GF-D8 (cell line): ENCODE measurements at places on chromosomes 16 and 17.
A peak's percentile ranks its signal among the peaks of the same experiment; 100 is the strongest.

DNA sequence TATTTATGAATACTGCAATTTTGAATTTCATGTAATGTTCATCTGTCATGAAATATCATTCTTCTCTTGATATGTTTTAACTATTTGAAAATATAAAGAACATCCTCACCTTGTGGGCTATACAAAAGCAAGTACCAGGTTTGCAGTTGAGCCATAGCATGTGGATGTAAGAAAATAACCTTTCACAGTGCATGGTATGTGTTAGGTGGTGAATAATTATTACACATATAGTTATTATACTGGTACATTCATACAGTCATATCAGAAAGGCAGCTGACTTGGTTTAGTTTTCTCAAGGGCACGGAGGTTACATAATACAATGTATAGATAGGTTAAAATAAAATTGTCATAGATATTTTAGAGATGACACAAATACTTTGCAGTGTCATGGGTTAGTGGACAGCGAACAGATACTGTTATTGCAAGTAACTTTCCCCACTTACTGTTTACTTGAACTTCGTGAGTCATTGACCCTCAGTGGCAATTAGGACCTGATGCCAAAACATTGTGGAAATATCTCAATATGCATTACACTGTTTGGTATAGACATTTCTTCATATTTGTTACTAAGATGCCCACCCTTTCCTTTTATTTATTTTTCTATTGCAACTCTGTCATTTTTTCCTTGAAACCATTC lies 445.4 kb upstream of the GOT2 start:
- no peak for DNase-seq

DNA sequence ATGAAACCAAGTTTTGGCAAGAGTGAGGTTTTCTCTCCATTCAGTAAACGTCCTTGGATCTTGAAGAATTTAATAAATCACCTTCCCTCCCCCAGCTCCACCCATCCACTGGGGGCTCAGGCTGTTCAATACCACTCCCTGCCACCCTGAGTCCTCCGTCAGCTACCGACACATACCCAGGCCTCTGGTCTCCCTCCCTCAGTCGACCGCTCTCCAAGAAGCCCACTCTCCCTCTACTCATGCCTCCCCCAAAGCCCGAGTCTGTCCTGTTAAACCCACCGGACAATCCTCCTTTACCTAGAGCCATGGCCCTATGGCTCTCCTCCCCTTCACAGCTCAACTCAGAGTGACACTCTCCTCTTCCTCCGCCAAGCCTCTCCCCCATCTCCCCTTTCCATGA lies 19.7 kb upstream of the SLC4A1 start:
- no peak for DNase-seq

- no peak for DNase-seq
Observed at GRCh38 chr16:50599494-50599893, 51.3 kb downstream of the NKD1 start.

DNA sequence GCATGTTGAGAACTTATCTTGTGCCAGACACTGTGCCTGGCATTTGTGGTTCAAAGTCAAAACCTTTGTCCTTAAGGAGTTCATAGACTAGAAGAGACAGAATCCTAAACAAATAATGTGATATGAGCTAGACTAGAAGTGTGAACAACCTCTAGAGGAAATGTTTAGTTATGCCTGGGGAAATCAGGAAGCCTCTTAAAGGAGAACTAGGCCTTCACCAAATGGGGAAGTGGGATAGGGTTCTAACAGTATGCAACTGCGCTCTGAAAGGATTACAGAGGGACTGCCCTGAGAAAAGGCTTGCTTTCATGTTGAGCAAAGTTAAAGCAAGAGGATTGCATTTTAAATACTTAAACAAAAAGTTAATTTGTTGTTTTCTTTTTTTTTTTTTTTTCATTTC lies 4.9 kb downstream of the RUNDC1 start:
- DNase-seq, result peak; percentile 89

GRCh38 chr17:43662413-43663141 lies 855 bp upstream of the MEOX1 start:
- DNase-seq, result no peak

GRCh38 chr16:1193825-1194581 lies 31.1 kb downstream of the TPSG1 start:
- no peak for DNase-seq

DNA sequence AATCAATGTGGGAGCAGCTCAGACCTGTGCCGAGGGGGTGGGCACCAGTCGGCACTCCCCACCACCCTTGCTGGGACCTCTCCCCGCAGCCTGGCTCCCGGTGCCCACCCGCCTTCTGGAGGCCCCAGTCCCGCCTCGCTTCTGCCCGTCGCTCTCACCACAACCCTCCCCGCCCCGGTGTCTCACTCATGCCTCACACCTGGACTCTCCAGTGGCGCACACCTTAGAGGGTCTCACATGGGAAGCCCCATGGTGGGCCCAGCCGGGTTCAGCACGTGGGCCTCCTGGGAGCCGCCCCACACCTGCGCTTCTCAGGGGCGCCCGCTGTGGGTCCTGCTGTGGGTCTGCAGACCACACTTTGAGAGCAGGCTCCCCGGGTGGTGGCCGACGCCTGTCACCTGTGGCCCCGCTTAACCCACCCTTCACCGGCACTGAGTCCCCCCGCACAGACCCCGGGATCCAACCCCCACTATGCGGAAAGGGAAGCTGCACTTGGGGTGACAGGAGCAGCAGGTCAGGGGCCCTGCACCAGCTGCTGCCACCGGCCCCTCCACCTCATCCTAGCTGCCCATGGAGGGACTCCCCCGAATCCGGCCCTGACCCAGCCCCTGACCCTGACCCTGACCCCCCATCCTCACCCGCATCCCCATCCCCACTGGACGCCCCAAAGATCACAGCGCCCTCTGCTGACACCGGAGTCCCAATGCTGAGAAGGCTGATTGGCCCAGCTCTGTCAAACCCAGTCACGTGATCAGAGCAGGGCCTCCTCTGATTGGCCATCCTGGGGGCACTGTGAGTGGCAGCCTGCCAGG lies 27.4 kb upstream of the SLC38A10 start:
- no peak for DNase-seq

DNA sequence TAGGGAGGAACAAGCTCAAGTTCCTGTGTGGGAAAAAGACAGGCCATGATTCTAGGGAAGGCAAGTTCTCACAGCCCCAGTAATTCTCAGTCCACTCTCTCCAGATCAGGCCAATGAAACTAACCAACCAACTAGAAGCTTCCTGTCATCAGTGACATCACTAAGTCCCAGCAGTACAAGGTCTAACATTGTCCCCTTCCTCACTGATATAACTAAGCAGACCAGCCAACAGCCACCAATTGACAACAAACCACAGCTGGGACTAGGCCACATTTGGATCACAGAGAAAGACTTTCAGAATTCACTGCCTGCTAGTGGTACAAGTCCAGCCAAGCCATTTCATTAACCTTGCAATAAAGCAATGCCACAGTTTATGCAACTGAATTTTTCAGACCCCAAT lies 94.0 kb downstream of the CACNG1 start:
- DNase-seq, result no peak

DNA sequence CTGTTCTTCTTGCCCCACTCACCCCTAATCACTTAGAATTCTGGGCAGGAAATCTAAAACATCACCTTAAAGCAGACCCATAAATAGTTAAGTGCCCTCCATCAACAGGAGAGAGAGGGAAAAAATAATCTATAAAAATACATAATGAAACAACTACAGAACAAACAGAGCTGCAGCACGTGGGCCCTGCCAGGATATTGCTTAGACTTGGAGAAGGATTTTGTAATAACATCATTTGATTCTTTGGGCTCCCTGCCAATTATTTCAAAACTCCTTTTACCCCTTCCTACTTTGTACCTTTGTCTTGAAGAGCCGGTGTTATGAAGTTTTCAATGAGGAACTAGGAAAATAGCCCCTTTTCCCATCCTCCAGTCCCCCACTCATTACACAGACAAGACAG lies 130.6 kb upstream of the TOX3 start:
- no peak for DNase-seq

- DNase-seq, result no peak
Observed at GRCh38 chr16:23491490-23492391, 18.6 kb downstream of the GGA2 start.

DNA sequence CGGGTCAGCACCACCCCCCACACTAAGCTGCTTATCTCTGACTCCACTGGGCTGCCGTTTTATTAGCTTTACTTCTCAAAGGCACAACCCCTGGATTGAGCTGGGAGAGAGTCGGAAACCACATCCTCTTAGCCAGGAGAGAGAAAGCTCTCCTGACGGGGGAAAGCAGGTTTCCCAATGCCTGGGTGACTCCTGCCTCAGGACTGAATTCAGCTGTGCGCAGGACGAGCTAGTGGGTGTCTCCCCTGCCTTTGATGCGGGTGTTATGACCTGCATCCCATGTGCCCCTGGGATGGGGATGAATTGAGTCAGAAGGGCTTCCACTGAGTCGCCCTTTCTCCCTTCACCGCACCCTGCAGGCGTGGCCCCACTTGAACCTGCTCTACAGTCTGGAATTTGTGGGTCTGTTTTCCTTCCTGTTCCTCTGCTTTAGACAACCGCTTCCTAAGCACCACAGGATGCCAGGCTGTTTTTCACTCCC lies 819.2 kb upstream of the EEF2KMT start:
- DNase-seq, result no peak

DNA sequence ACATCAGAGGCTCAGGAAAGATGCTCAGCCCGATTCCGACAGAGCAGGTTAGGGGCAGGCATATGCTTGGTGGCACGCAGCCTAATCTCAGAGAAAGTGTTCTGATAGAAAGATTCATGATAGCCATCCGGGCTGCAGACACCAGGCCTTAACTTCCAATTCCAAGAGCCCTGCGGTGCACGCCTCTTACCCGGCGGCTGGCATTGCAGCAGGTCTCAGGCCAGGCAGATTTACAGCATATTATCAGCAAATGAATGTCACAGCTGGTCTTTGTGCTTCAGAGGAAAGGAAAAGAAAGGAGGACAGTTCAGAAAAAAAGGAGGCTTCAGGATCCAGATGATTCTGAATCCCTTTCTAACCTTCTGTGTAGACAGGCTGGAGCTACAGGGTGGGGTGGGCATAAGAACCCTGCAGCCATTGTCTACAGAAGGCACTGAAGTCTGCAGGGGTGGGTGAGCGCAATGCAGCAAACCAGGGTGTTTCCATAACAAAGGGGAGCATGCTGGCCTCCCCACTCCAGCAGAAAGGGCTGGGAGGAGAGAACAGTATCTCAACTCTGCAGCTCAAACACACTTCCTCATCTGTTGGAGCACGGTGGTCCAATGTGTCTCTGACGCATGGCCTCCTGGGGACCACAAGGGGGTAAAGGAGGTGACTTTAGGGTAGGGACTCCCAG lies 277.4 kb upstream of the XYLT1 start:
- DNase-seq, result no peak

GRCh38 chr17:57422574-57423164 lies 166.3 kb downstream of the MSI2 start:
- no peak for DNase-seq

GRCh38 chr17:35809855-35810461 lies 674 bp downstream of the TAF15 start:
- DNase-seq, result no peak

DNA sequence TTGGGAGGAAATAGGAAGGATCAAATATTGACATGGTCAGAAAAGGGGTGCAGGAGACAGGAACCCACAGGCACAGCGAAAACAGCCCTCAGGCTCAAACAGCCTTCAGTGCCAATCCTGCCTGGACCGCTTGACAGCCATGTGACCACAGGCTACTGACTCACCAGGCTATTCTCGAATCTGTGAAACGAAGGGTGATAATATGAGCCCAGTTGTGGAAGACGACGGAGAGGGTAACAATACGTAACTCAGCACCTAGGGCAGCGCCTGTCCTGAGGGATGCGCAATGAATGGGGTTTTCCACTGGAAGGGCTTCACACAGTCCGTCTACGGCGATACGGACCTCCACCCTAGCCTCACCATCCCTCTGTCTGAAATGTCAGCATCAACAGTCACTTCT lies 117.3 kb upstream of the RCVRN start:
- DNase-seq, result no peak

DNA sequence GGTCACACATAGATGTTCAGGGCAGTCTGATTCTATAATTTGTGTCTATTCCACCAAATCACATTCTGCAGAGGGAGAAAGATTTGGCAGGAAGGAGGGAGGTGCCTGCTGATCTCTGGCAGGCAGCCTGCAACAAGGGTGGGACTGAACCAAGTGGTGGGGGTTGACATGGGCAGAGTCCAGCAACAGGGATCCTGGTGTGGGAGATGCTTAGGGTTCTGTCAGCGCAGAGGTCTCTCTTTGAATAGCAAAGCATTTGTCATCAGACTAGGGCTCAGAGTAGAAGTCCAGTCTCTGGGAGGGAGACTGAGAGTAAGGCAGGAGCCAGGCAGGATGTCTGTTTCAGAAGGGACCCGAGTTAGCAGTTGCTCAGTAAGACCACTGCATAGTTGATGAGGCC lies 94.6 kb downstream of the UTP18 start:
- DNase-seq, result no peak

- DNase-seq, result no peak
Observed at GRCh38 chr17:80649672-80650330, 105.2 kb downstream of the RPTOR start.

GRCh38 chr16:30398661-30399434 lies 3.6 kb downstream of the ZNF48 start:
- DNase-seq, result no peak

- DNase-seq, result no peak
Observed at GRCh38 chr17:57302690-57303465, 46.6 kb downstream of the MSI2 start.

- DNase-seq, result no peak
Observed at GRCh38 chr16:35185366-35186044, 1726.1 kb downstream of the TP53TG3F start.

GRCh38 chr17:14815079-14815478 lies 450.0 kb downstream of the PMP22 start:
- DNase-seq, result no peak

DNA sequence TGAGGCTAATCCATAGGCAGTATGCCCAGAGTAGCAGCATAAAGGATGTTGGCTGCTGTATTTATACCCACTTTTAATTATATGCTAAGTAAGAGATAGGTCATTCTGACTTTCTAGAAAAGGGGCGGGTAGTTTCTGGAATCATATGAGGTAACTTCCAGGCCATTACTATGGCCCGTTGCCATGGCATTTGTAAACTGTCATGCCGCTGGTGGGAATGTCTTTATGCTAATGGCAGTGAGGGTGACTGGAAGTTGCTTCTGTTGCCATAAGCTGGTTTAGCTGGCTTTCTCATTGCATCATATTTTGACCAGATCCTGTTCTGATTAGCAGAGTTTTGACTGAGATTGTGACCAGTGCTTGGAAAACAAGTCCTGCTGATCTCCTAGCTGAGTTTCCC lies 929.6 kb upstream of the CDH8 start:
- no peak for DNase-seq

- DNase-seq, result no peak
Observed at GRCh38 chr17:42937712-42938596, 26.3 kb downstream of the AARSD1 start.

DNA sequence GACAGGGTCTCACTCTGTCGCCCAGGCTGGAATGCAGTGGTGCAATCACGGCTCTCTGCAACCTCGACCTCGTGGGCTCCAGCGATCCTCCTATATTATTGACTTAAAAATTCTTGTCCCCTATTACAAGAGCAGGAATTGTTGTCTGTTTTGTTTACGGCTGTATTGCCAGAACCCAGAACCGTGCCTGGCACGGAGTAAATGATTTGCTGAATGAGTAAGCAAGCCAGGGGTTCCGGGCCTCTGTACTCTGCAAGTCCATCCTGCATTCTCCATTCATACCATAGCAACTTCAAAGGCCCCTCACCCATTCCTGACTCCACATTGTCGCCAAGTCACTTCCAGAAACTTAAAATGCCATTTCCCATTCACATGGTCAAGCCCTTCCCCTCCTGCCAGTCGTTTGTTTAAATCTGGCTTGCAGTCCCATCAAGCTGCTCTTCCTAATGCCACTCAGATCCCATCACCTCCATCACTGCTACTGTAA lies 6.9 kb downstream of the ADCY9 start:
- DNase-seq, result no peak

- peak; percentile 32 for DNase-seq
Observed at GRCh38 chr17:46044286-46044928, 45.4 kb downstream of the STH start.
